Activated CD8-positive, alpha-beta memory T cell treated with anti-CD3 and anti-CD28 coated beads for 24 hours (primary cell): ENCODE measurements at places on chromosomes 12 and 14.

- no peak for DNase-seq
Observed at GRCh38 chr14:34220921-34221320, 241.1 kb downstream of the SPTSSA start.

DNA sequence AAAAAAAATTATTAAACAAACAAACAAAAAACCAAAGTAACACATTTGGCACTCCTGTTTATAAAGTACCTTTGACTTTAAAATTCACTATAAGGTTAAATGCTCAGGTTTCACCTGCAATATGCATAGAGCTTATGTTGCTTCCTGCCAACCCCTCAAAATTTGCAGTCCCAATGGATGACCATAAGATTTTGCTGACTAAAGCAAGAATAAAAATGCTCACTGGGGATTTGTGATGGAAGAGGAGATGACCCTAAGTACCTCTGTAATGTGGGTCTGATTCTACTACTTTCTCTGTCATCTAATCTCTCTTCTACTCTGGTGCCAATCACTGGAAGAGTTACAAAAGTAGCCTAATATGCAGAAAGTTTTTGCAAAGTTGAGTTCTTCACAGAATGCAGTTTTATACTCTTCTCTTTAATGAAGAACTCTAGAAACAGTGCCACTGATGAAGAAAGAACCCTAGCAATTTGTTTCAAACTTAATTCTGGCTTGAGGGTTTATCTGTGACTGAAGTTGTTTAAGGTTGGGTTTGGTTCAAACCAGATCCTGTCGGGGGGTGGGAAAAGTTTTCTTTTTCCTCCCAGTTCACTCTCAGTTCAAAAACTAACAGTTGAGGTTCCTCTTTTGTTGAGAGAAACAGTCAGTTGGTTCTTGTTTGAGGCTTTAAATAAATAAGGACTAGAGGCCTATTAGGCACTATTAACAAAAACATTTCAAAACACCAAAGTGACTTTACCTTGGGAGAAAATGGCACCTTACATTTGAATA, 10.9 kb downstream of the WASHC3 start:
- DNase-seq: no peak

DNA sequence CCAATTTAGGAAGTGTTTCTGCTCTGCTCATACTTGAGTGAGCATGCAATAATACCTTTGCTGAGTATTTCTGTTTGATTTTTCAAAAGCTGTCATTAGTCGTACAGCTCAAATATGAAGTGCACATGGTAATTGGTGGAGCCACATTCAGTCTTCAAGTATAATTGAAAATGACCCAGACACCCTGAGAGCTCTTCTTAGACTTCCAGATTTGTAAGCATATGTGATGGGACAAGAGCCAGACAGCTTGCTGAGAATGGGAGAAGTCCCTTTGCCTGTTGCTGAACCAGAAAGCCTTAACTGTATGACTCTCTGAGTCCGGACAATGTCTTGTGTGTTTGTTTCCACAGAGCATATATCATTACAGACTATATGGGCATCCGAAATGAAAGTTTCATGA, 307.3 kb downstream of the TMEM117 start:
- DNase-seq: no peak

GRCh38 chr12:4960547-4960946, 50.8 kb downstream of the KCNA1 start:
- DNase-seq: no peak

DNA sequence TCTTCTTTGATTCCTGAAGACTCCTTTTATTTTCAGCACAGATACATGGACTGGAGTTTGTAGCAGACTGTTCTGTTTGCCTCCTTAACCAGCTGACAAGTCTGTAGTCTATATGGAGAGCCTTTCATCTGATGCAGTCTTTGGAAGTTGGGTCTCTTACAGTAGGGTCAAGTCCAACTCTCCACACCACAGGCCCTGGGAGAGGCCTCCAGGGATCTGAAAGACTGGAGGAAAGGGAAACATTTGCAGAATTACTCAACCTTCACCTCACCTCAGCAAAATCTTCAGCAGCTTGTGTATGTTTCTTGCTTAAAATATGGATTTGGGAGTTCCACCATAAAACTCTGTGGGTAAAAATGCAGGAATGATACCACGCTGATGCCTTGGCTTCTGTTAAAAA, 188.4 kb downstream of the MSRB3 start:
- DNase-seq: no peak
